ENCODE measurements at places on chromosomes 13 and 19. TPM values are rescaled to one million over a fixed set of nuclear protein-coding genes. Genes with fewer than 3 reads are reported as not detected.
A peak's percentile ranks its signal among the peaks of the same experiment; 100 is the strongest.

TINCR gene
- not detected for total RNA-seq

CBARP gene
- 1.9 TPM for total RNA-seq

CPT1C gene
- total RNA-seq = 12.3 TPM

ZNF223 gene
- not detected for total RNA-seq

CLEC17A gene
- not detected for total RNA-seq

ZNF865 gene
- total RNA-seq = 22.0 TPM

DGKH gene
- total RNA-seq = 16.0 TPM

ZNF600 gene
- 4.8 TPM for total RNA-seq

GFY gene
- total RNA-seq = not detected

CYP2S1 gene
- total RNA-seq = not detected

CSNK1G2 gene
- 79.6 TPM for total RNA-seq

KLK4 gene
- not detected for total RNA-seq

MYH14 gene
- 8.6 TPM for total RNA-seq

JAK3 gene
- 28.1 TPM for total RNA-seq

ZNF792 gene
- 10.4 TPM for total RNA-seq

SYCN gene
- not detected for total RNA-seq

DNA sequence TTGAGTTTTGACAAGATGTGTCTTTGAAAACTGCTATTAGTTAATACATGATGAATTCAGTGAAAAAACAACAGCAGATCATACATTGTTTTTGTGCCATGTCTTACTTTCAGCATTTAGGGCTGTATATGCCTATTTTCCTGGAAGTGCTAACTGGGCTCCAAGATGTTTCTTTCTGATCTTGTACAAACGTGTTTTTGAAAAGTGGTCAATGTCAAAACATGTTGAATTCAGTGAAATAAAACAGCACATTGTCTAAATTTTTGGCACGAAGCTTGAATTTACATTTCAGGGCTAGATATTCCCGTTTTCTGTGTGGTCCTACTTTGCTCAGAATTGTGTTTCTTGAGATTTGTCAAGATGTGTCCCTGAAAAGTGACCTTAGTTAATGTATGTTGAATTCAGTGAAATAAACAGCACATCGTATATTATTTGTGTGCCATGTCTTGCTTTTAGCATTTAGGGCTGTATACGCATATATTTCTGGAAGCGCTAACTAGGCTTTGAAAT lies 14.7 kb upstream of the PARP4 start:
- H3K27ac ChIP-seq = no peak overlapping the region
- no peak for DNase-seq
- no peaks in the 10 kb centered on the region for H3K4me1 ChIP-seq
- no peak overlapping the region for H3K4me3 ChIP-seq

DNA sequence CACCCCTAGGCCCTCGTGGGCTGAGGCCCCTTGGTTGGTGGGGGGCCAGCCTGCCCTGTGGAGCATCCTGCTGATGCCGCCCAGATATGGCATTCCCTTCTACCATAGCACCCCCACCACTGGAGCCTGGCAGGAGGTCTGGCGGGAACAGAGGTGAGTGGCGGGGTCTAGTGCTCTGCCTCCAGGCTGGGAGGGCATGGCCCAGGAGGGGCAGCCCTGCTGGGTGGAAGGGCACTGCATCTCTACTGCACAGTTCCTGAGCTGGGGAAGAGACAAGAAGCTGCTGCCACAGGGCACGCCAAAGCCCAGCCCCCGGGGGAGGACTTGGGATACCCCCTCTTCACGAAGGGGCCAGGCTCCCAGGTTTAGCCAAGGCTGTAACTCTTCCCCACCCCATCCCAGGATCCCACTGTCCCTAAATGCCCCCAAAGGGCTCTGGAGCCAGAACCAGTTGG lies 2.4 kb upstream of the KMT2B start:
- no peaks in the 10 kb centered on the region for H3K27me3 ChIP-seq
- peaks cover 9% of the 10 kb centered on the region for H3K36me3 ChIP-seq
- H3K27ac ChIP-seq = peak overlapping the region; percentile 85
- no peak overlapping the region for H3K4me3 ChIP-seq

- H3K36me3 ChIP-seq = peaks cover 13% of the 10 kb centered on the region
- H3K4me3 ChIP-seq = no peak overlapping the region
- no peak for DNase-seq
- no peaks in the 10 kb centered on the region for H3K27me3 ChIP-seq
Observed at GRCh38 chr13:102677122-102677521, 17.7 kb downstream of the METTL21C start.

- H3K27ac ChIP-seq = no peak overlapping the region
- no peaks in the 10 kb centered on the region for H3K27me3 ChIP-seq
- H3K36me3 ChIP-seq = no peaks in the 10 kb centered on the region
- no peaks in the 10 kb centered on the region for H3K4me1 ChIP-seq
Observed at GRCh38 chr19:19597809-19598306, 20.6 kb downstream of the PBX4 start.

- no peaks in the 10 kb centered on the region for H3K36me3 ChIP-seq
- H3K27ac ChIP-seq = no peak overlapping the region
- H3K4me1 ChIP-seq = no peaks in the 10 kb centered on the region
Observed at GRCh38 chr13:103161476-103161875, 95.3 kb upstream of the SLC10A2 start.

- DNase-seq = no peak
- no peaks in the 10 kb centered on the region for H3K4me1 ChIP-seq
- H3K27ac ChIP-seq = no peak overlapping the region
- no peak overlapping the region for H3K4me3 ChIP-seq
- H3K27me3 ChIP-seq = no peaks in the 10 kb centered on the region
Observed at GRCh38 chr19:7699417-7700401, 2.2 kb downstream of the FCER2 start.

DNA sequence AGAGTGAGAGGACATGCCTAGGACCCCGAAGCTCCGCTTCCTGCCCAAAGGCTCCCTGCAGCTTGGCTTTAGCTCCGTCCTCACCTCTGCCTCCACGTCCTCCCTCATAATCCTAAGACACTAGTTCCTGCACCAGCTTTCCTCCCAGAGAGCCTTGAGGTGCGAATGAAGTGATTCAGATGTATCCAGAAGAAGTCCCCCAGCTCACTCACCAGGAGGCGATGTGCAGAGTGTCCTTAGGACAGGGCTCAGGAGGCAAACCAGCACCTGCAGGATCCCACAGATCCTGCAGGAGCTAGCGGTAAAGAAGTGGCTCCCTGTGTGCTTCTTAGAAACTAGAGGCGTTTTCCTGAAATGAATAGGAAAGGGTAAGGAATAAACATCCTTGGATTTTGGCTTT lies 109.7 kb downstream of the HSPH1 start:
- no peaks in the 10 kb centered on the region for H3K36me3 ChIP-seq
- no peak overlapping the region for H3K27ac ChIP-seq
- H3K4me3 ChIP-seq = no peak overlapping the region

DNA sequence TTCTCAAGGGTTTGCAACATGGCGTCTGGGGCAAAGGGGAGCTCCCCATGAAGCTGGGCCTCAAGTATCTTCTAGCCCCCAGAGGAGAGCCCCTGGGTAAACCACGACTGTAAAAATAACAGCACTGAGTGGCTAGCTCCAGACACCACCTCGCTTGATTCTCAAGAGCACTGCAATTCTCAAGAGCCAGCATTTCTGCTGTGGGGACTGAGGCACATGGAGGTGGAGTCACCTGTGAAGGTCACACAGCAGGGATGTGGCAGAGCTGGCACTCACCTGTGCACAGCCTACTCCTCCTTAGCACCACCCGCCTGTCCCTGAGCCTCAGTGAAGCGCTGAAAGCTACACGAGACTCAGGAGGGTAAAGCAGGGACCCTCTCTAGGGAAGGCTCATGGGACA lies 20.7 kb upstream of the CCNP start:
- no peak overlapping the region for H3K4me3 ChIP-seq
- H3K4me1 ChIP-seq = no peaks in the 10 kb centered on the region
- H3K36me3 ChIP-seq = peaks cover 27% of the 10 kb centered on the region

DNA sequence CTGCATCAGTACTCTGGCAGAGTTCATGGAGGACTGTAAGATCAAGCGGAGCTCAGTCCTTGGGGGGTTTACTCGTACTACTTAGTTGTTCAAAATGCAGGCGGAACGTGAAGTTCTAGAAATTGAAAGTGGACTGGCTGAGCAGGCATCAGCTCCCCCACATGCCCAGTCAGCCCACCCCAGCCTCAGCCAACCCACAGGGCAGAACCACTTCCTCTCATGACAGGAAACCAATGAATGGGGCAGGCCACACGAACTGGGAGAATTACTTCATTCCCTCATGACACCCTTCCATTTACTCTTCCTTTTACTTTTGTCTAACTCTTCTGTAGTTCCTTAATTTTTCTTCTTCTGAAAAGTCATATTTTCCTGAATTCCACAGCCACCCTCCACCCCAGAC lies 71.9 kb downstream of the FLT1 start:
- H3K27ac ChIP-seq = no peak overlapping the region
- no peaks in the 10 kb centered on the region for H3K36me3 ChIP-seq
- no peak overlapping the region for H3K4me3 ChIP-seq
- no peaks in the 10 kb centered on the region for H3K4me1 ChIP-seq
- H3K27me3 ChIP-seq = no peaks in the 10 kb centered on the region
- peak; percentile 12 for DNase-seq

DNA sequence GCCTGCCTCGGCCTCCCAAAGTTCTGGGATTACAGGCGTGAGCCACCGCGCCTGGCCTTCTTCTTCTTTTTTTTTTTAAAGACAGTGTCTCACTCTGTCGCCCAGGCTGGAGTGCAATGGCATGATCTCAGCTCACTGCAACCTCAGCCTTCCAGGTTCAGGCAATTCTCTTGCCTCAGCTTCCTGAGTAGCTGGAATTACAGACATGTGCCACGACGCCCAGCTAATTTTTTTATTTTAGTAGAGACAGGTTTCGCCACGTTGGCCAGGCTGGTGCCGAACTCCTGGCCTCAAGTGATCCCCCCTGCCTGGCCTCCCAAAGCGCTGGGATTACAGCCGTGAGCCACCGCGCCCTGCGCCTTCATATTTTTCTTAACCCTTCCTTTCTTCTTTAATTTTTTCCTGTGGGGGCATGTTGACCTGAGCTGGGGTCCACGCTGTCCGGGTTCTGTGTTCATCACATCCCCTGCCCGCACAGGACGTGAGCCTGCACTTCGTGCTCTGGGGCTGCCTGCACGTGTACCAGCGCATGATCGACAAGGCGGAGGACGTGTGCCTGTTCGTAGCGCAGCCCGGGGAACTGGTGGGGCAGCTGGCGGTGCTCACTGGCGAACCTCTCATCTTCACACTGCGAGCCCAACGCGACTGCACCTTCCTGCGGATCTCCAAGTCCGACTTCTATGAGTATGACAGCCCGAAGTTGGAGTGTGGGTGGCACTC lies 14.1 kb downstream of the PNPLA6 start:
- no peaks in the 10 kb centered on the region for H3K4me1 ChIP-seq
- H3K27me3 ChIP-seq = no peaks in the 10 kb centered on the region
- H3K4me3 ChIP-seq = no peak overlapping the region
- no peak overlapping the region for H3K27ac ChIP-seq

- no peaks in the 10 kb centered on the region for H3K27me3 ChIP-seq
- H3K4me1 ChIP-seq = no peaks in the 10 kb centered on the region
- H3K4me3 ChIP-seq = no peak overlapping the region
- H3K36me3 ChIP-seq = no peaks in the 10 kb centered on the region
Observed at GRCh38 chr13:93843082-93843481, 616.5 kb downstream of the GPC6 start.

- H3K27ac ChIP-seq = no peak overlapping the region
- no peak for DNase-seq
- H3K4me3 ChIP-seq = no peak overlapping the region
- H3K27me3 ChIP-seq = no peaks in the 10 kb centered on the region
- H3K36me3 ChIP-seq = peaks cover 30% of the 10 kb centered on the region
Observed at GRCh38 chr13:113465300-113465699, 12.0 kb upstream of the ADPRHL1 start.

GRCh38 chr13:111174377-111175114 lies 59.4 kb downstream of the ARHGEF7 start:
- H3K27me3 ChIP-seq = no peaks in the 10 kb centered on the region
- peaks cover 6% of the 10 kb centered on the region for H3K36me3 ChIP-seq
- H3K4me3 ChIP-seq = no peak overlapping the region
- peaks cover 66% of the 10 kb centered on the region for H3K4me1 ChIP-seq

GRCh38 chr19:55109527-55110291 lies 7.7 kb downstream of the PPP1R12C start:
- H3K4me3 ChIP-seq = no peak overlapping the region
- no peaks in the 10 kb centered on the region for H3K27me3 ChIP-seq
- H3K4me1 ChIP-seq = peaks cover 16% of the 10 kb centered on the region
- H3K27ac ChIP-seq = no peak overlapping the region
- peaks cover 28% of the 10 kb centered on the region for H3K36me3 ChIP-seq
- no peak for DNase-seq

- no peaks in the 10 kb centered on the region for H3K36me3 ChIP-seq
- no peak for DNase-seq
- peaks cover 63% of the 10 kb centered on the region for H3K4me1 ChIP-seq
- H3K4me3 ChIP-seq = peak overlapping the region; percentile 62
- H3K27me3 ChIP-seq = no peaks in the 10 kb centered on the region
Observed at GRCh38 chr19:13015361-13016223, 20.3 kb downstream of the NFIX start.

DNA sequence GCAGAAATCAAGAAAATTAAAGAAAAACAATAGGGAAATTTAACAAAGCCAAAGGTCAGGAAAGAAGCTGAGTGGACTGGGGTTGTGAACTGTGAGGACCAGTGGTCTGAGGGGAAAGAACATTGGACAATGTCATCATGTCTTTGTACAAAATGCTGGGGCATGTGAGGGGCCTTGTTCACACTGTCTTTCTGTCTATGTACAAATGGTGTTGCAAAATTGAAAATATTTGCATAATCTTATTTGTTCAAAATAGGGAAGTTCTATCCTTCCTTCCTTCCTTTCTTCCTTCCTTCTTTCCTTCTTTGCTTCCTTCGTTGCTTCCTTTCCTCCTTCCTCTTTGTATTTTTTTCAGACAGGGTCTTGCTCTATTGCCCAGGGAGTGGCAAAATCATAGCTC lies 79.2 kb upstream of the SCEL start:
- no peaks in the 10 kb centered on the region for H3K36me3 ChIP-seq
- no peaks in the 10 kb centered on the region for H3K27me3 ChIP-seq
- no peaks in the 10 kb centered on the region for H3K4me1 ChIP-seq
- no peak overlapping the region for H3K27ac ChIP-seq

- H3K27me3 ChIP-seq = no peaks in the 10 kb centered on the region
- H3K27ac ChIP-seq = no peak overlapping the region
- peaks cover 3% of the 10 kb centered on the region for H3K4me1 ChIP-seq
- no peak for DNase-seq
Observed at GRCh38 chr13:112967686-112968379, 1.2 kb upstream of the MCF2L start.

- peaks cover 21% of the 10 kb centered on the region for H3K4me1 ChIP-seq
- H3K36me3 ChIP-seq = peaks cover 26% of the 10 kb centered on the region
- peak overlapping the region; percentile 94 for H3K27ac ChIP-seq
Observed at GRCh38 chr19:48991873-48992580, 1.1 kb downstream of the GYS1 start.

- H3K4me3 ChIP-seq = no peak overlapping the region
- peaks cover 9% of the 10 kb centered on the region for H3K4me1 ChIP-seq
- DNase-seq = no peak
- H3K27ac ChIP-seq = no peak overlapping the region
Observed at GRCh38 chr13:112718318-112718717, 28.5 kb downstream of the ATP11A start.

- no peak overlapping the region for H3K27ac ChIP-seq
- no peaks in the 10 kb centered on the region for H3K27me3 ChIP-seq
- no peaks in the 10 kb centered on the region for H3K4me1 ChIP-seq
- DNase-seq = no peak
- no peak overlapping the region for H3K4me3 ChIP-seq
- H3K36me3 ChIP-seq = no peaks in the 10 kb centered on the region
Observed at GRCh38 chr19:41019346-41019745, 28.3 kb downstream of the CYP2B6 start.

GRCh38 chr13:100399455-100399854 lies 189.1 kb downstream of the GGACT start:
- H3K4me1 ChIP-seq = no peaks in the 10 kb centered on the region
- peaks cover 12% of the 10 kb centered on the region for H3K36me3 ChIP-seq
- H3K27ac ChIP-seq = no peak overlapping the region
- no peak for DNase-seq
- no peaks in the 10 kb centered on the region for H3K27me3 ChIP-seq
